ENCODE measurements at places on chromosomes 2 and 18. TPM values are rescaled to one million over a fixed set of nuclear protein-coding genes. Genes with fewer than 3 reads are reported as not detected.

DNA sequence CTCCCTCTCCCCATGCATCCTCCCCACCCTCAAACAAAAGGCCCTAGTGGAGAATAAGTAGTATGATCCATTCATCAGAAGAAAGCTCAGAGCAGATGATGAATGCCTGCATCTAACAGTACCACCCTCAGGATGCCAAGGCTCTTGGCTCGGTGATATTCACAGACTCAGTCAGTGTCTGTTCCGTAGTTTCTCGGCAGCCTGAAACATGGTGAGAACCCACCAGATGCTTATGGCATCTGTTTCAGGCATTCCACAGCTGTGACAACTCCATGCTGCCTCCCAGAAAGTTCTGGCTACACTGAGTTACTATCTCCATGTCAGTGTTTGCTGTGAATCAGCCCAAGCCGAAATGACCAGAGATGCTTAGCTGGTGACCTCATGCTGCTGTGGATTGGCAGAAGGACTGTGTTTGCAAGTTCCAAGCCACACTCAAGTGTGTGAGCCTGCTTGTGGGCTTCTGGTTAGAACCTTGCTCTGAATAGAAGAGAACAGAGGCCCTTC, 83.9 kb downstream of the WDSUB1 start:
- peak; percentile 24 for ATAC-seq

GRCh38 chr2:138087751-138088593, 123.7 kb downstream of the HNMT start:
- no peak for ATAC-seq

Gene AKAIN1
- not detected for total RNA-seq

DNA sequence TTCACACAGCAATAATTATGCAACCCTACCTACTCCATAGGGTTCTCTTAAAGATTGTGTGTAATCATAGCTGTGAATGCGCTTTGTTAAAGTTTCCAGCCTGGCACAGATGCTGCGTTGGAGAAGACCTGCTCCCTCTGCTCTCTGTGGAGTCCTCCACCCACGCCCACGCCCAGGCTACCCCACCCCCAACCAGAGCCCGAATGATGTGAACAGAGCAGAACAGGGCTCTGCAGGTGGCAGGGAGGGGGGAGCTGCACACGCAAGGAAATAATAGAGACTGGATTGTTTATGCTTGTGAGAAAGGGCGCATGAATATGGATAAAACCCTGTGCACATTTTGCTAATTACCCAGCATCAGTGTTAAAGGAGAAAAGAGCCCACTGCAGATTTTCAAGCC, 447.5 kb downstream of the BCL11A start:
- ATAC-seq = no peak
